Endodermal cell (in vitro differentiated cells): ENCODE measurements at places on chromosomes 7 and 10. TPM values are rescaled to one million over a fixed set of nuclear protein-coding genes. Genes with fewer than 3 reads are reported as not detected.

GRCh38 chr7:3795141-3795540 lies 494.1 kb downstream of the SDK1 start:
- H3K27ac ChIP-seq, result no peak overlapping the region
- H3K36me3 ChIP-seq, result no peaks in the 10 kb centered on the region
- no peaks in the 10 kb centered on the region for H3K27me3 ChIP-seq

DNA sequence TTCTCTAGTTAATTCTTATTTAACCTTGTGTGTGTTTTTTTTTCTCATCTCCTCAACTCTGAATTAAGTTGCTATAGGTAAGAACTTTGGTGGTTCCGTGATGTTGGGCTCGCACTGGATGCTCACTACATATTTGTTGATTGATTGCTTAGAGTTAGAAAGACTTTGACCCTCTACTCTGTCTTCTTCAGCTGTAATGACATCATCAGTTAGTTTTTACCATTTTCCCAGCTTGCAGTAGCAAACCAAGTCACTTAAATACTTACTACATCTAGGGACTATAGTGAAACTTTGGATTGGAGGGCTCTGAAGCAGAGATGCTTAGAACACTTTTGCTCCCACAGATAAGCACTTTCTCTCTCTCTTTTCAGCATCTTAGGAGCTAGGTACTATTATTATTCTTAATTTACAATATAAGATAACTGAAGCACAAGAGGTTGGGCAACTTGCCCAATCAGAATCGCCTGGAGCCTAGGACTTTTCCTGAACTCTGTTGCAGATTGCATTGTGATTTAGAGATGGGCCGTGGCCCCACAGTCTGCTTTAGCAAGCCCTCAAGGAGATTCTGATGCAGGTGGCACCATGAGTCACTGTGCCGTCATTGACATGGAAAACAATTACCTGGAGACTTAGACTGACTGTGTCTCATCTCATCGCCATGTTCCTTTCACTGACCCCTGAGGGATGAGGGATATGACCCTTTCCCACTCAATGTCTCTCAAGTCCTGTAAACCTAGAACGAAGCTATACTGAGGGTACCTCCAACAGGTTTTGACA lies 471.9 kb upstream of the PODXL start:
- no peaks in the 10 kb centered on the region for H3K36me3 ChIP-seq
- peaks cover 63% of the 10 kb centered on the region for H3K27me3 ChIP-seq
- no peak overlapping the region for H3K27ac ChIP-seq
- DNase-seq, result no peak
- H3K4me3 ChIP-seq, result no peak overlapping the region

- peak; percentile 41 for DNase-seq
- H3K4me3 ChIP-seq, result no peak overlapping the region
- H3K4me1 ChIP-seq, result no peaks in the 10 kb centered on the region
- H3K27me3 ChIP-seq, result no peaks in the 10 kb centered on the region
- no peaks in the 10 kb centered on the region for H3K36me3 ChIP-seq
- H3K27ac ChIP-seq, result no peak overlapping the region
These were observed 172.9 kb downstream of the WDR37 start for GRCh38 chr10:1229116-1229515.

DNA sequence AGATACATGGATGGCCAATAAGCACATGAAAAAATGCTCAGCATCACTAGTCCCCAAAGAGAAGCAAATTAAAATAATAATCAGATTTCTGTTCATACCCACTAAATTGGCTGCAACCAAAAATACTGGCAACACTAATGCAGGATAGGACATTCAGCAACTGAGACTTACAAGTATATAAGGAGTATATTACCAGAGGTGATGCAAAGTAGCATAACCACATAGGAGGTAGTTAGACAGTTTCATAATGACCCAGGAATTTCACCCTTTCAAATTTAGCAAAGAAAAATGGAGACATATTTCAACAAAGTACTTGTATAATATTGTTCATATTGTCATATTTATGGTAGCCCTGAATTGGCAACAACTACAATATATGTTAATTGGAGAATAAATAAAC lies 727.8 kb downstream of the GRID1 start:
- no peak overlapping the region for H3K27ac ChIP-seq
- no peak for DNase-seq
- H3K4me1 ChIP-seq, result peaks cover 6% of the 10 kb centered on the region
- H3K27me3 ChIP-seq, result no peaks in the 10 kb centered on the region

DNA sequence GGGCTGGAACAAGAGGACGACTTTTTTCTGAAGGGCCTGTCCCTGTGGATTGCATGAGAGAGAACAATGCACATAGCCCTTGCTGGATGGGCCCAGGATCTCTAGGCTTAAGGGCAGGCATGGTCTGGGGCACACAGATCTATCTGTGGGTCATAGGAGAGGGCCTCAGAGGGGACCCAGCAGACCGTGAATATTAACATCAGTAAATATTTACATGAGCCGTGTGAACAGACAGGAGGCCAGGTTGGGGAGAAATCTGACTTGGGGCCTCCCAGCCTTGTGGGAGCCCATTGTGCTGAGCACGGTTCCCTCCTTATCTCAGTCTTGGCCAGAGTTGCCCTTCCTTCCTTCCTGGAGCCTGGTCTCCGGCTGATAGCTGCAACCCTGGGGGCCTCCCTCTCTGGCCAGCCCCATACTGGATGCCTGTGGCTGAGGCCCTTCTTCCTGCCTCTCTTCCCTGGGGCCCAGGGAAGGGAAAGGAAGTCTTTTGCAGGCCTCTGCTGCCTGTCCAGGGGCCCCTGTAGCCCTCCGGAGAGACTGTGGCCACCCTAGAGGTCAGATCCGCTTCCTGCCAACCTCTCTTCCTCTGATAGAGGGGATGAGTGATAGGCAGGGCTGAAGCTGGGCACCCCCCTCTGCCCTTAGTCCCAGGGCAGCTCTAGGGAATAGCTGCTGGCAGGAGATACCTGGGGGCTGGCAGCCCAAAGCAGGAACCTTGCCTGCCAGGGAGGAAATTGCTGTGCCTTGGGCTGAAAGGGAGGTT lies 44.5 kb upstream of the TRIM8 start:
- H3K36me3 ChIP-seq, result peaks cover 36% of the 10 kb centered on the region
- H3K4me3 ChIP-seq, result no peak overlapping the region
- peak; percentile 30 for DNase-seq
- H3K27ac ChIP-seq, result peak overlapping the region; percentile 45
- H3K27me3 ChIP-seq, result no peaks in the 10 kb centered on the region

DNA sequence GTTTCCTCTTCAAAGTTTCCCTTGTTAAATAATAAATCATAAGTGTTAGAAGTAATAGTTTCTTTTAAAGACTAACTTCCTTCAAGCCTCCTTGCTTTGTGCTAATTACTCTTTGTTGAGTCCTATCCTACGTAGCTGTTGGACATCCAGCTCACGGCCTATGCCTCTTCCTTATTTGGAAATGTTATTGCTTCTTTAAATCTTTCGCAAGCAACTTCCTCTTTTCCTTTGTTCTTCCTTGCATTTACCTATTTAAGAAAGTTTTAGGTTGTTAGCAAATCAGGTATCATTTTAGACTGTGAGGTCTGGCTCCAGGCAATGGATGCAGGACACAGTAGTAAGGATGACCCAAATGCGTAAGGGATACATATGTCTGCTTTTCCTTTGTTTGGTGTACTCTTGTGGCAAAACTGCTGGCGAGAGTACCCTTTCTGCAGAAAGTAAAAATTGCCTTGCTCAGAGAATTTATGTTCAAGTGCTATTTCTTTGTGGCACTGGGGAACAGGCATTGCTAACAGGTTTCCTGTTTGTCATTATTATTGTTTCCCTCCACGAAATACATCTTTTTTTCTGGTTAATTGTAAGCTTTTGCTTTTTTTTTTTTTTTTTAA lies 110.5 kb downstream of the DYNC2I1 start:
- no peaks in the 10 kb centered on the region for H3K36me3 ChIP-seq
- H3K27ac ChIP-seq, result no peak overlapping the region
- H3K4me1 ChIP-seq, result no peaks in the 10 kb centered on the region
- no peak overlapping the region for H3K4me3 ChIP-seq

The HABP2 gene
- total RNA-seq, result 0.19 to 0.97 TPM (median 0.71 TPM) in 3 replicates

The TMEM139 gene
- 1.2 to 2.3 TPM (median 2.3 TPM) in 3 replicates for total RNA-seq

The SUGCT gene
- total RNA-seq, result 3.6 and 4.4 TPM in 2 replicates

DNA sequence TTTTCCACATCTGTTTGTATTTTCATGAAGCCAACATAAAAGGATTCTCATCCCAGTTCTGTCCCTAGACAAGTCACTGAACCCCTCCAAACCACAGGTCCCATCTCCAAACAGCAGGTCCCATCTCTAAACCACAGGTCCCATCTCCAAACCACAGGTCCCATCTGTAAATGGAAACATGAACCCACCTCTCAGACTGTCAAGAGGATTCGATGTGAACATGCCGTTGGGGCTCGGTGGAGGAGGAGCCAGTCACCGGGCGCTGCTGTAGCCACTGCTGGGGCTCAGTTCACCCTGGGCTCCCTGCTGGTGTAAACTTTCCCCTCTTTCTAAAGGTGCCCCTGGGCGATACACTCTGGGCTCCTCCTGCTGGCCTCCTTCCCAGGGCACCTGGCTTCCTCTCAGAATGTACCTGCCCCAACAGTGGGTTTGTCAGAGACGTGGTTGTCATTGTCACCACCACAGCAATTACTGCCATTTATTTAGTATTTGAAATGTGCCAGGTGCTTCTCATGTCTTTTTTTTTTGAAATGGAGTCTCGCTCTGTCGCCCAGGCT lies 13.0 kb downstream of the LHPP start:
- no peaks in the 10 kb centered on the region for H3K36me3 ChIP-seq
- H3K4me3 ChIP-seq, result no peak overlapping the region
- H3K27me3 ChIP-seq, result no peaks in the 10 kb centered on the region
- H3K27ac ChIP-seq, result no peak overlapping the region
- H3K4me1 ChIP-seq, result peaks cover 3% of the 10 kb centered on the region
- peak; percentile 40 for DNase-seq

GRCh38 chr7:81383846-81384245 lies 386.0 kb downstream of the HGF start:
- DNase-seq, result no peak
- no peak overlapping the region for H3K4me3 ChIP-seq
- no peaks in the 10 kb centered on the region for H3K27me3 ChIP-seq
- H3K36me3 ChIP-seq, result no peaks in the 10 kb centered on the region

GRCh38 chr7:28570113-28570969 lies 158.0 kb downstream of the CREB5 start:
- no peak for DNase-seq
- no peaks in the 10 kb centered on the region for H3K36me3 ChIP-seq
- H3K4me3 ChIP-seq, result no peak overlapping the region
- peaks cover 5% of the 10 kb centered on the region for H3K27me3 ChIP-seq
- no peak overlapping the region for H3K27ac ChIP-seq

DNA sequence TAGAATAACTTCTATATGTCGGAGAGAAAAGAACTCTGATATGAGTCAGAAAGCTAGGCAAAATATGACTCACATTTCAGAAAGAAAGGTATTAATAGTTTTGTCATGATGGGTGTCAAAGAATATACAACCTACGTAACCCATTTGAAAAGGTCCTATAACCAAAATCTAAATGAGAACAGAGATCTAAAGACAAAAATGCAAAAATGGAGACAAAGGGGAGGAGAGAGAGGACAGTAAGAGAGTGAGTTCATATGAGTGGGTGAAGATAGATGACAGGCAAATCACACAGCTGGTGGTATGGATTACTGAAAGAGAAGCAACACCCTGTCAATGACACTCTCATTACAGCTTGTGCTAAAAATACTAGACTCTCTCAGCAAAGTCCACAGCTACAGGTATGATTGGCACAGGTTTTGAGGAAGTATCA lies 25.6 kb downstream of the ANKMY2 start:
- DNase-seq, result no peak
- no peak overlapping the region for H3K4me3 ChIP-seq
- no peaks in the 10 kb centered on the region for H3K4me1 ChIP-seq
- H3K27me3 ChIP-seq, result no peaks in the 10 kb centered on the region
- H3K27ac ChIP-seq, result no peak overlapping the region

GRCh38 chr7:74253835-74254128 lies 417 bp downstream of the RFC2 start:
- H3K27me3 ChIP-seq, result no peaks in the 10 kb centered on the region
- peak overlapping the region; percentile 98 for H3K4me3 ChIP-seq
- DNase-seq, result no peak

- H3K4me1 ChIP-seq, result no peaks in the 10 kb centered on the region
- no peak overlapping the region for H3K27ac ChIP-seq
- H3K27me3 ChIP-seq, result no peaks in the 10 kb centered on the region
These were observed 158.5 kb downstream of the JCAD start for GRCh38 chr10:29900865-29901264.

The SFTPA2 gene
- total RNA-seq, result not detected in 2 replicates

DNA sequence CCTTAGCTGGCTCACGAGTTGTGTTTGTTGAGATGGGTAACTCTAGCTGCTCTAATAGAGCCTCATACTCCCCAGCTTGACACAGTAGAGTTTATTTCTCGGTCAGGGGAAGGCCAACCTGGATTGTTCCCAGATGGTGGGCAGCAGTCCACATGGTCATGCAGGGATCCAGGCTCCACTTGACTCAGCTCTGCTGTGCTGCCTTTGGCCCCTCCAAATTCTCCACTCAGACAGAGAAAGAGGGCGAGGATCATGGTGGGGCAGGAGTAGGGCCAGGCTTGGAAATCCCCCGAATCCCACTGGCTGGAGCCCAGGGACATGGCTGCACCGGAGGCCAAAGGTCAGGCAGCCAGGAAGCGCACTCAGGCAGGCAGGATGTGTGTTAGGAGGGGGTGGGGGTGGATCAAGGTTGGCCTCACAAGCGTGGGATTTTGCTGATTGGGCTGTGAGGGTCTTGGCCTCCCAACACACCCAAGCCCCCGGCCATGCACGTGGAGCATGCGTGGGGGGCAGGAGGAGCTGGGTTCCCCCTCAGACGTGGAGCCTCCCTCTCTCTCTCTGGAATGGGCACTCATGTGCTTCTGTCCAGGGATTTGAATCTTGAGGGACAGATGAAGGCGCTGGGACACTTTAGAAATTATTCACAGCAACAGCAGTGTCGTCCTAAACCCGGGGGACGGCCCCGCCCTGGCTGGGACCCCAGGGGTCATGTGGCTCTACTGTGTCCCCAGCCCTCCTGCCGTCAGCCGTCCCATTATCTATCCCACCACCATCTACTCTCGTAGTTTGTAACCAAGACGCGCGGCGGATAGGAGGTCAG lies 44.8 kb downstream of the PDGFA start:
- no peaks in the 10 kb centered on the region for H3K27me3 ChIP-seq
- H3K27ac ChIP-seq, result no peak overlapping the region
- no peak for DNase-seq
- H3K4me3 ChIP-seq, result no peak overlapping the region
- peaks cover 4% of the 10 kb centered on the region for H3K4me1 ChIP-seq
- H3K36me3 ChIP-seq, result no peaks in the 10 kb centered on the region

GRCh38 chr7:139635526-139636302 lies 112.2 kb downstream of the CLEC2L start:
- no peaks in the 10 kb centered on the region for H3K27me3 ChIP-seq
- no peak for DNase-seq
- H3K4me1 ChIP-seq, result no peaks in the 10 kb centered on the region
- H3K4me3 ChIP-seq, result no peak overlapping the region
- H3K27ac ChIP-seq, result peak overlapping the region; percentile 83
